ENCODE measurements at places on chromosomes 2 and 18. TPM values are rescaled to one million over a fixed set of nuclear protein-coding genes. Genes with fewer than 3 reads are reported as not detected.

Gene ANXA4
- 4.7 TPM for total RNA-seq

DNA sequence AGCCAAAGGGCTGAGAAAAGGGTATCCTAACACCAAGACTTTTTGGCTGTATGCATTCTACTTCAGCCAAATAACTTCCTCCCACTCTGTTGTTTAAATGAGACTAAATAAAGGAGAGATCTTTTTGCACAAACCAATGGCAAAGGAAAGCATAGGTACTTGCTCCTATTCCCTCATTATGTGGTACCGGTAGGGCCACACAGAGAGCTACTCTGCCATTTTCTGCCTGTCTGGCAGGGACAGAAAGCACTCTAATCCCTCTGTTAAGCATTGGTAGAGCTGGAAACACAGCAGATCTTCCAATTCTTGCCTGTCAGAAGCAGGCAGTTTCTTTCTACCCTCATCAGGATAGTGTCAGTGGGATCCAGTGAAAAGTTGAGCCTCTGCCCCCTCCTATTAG, 918.3 kb upstream of the TMEFF2 start:
- no peaks in the 10 kb centered on the region for H3K36me3 ChIP-seq
- DNase-seq: no peak
- H3K27me3 ChIP-seq: no peaks in the 10 kb centered on the region
- no peak overlapping the region for H3K27ac ChIP-seq
- no peak overlapping the region for H3K4me3 ChIP-seq

DNA sequence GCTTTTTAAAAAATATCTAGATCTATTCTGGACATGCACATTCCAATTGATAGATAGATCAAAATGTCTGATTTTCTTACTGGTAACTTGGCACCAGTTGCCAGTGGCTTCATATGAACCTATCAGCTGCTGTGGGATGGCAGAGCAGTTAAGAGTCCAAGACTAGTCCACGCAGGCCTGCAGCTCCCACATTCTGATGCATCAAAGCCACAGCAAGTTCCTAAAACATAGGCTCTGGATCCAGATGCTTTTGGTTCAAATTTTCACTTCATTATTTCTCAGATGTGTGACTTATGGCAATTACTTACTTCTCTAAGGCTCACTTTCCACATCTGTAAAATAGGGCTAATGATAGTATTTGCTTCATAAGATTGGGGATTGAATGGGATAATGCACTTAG, 48.0 kb upstream of the CYP1B1 start:
- H3K27me3 ChIP-seq: 0 out of 2 replicates have a peak, but pooled peaks cover 5% of the 10 kb centered on the region
- H3K36me3 ChIP-seq: no peaks in the 10 kb centered on the region
- H3K27ac ChIP-seq: no peak overlapping the region

Gene CABLES1
- total RNA-seq: 21.9 TPM
